ENCODE measurements at places on chromosomes 1 and 21. TPM values are rescaled to one million over a fixed set of nuclear protein-coding genes. Genes with fewer than 3 reads are reported as not detected.

PSRC1 gene
- total RNA-seq = 8.3 TPM

AIRE gene
- not detected for total RNA-seq

FLG2 gene
- total RNA-seq = not detected

RHCE gene
- 0.26 TPM for total RNA-seq

TCP10L gene
- total RNA-seq = 0.83 TPM

Data from fibroblast of lung (primary cell).